ENCODE measurements at places on chromosomes 11 and 22.

GRCh38 chr11:29562183-29562582 is 454.6 kb downstream of the KCNA4 start:
- DNase-seq = no peak

DNA sequence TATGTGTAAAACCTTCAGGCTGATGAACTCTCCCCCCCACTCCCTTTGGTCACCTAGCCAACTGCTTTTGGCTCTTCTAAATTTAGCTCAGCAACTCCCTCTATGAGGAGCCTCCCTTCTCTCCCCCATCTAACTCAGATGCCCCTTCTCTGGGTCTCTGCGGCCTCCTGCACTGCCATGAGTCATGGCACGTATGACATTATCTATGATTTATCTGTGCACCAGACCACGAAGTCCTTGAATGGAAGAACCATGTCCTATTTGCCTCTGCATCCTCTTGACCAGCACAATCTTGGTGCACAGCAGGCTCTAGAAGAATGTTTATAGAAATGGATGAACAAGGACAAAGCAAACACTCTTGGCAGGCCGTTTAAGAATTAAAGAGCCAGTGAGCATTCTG is 46.0 kb downstream of the RPL27A start:
- no peak for DNase-seq

GRCh38 chr22:38110008-38110862 is at the start of gene BAIAP2L2:
TSS of gene BAIAP2L2 (minus strand) at chr22:38110684. CDS start at chr22:38110525, 159 bp downstream.
- no peak for DNase-seq

- no peak for DNase-seq
These were observed 379.1 kb downstream of the MN1 start for GRCh38 chr22:27422442-27422841.

GRCh38 chr11:71452199-71453036 is 585 bp upstream of the NADSYN1 start:
- DNase-seq = peak; percentile 33

DNA sequence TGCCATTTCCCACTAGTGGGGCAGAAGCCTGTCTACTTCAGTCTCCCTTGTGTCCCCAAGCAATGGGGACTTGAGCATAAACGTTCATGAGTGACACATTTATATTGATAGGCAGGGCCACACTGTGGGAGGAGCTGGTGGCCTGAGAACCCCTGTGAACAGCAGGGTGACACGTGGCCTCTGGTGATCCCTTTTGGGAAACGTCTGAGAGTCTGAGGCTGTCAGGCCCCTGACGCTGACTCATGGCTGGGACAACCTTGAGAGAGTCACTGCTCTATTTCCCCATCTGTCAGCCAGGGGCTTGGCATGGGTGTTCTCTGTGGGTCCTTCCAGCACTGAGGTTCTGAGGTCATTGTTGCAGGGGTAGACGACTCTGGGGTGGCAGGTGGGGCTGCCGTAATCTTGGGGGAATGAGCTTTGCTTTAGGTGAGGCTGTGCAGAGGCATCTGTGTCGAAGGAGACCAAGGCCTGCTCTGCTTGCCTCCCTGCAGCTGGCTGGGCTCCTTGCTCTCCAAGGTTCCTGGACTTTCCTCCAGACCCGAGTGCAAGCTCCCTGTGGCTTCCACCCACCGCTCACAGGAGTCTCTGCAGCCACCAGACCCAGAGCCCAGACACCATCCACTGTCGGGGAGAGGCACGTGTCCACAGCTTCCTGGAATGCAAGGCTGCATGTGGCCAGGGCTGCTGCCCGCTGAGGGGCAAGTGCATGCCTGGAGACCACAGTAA is 54.7 kb downstream of the SMIM38 start:
- DNase-seq = no peak

DNA sequence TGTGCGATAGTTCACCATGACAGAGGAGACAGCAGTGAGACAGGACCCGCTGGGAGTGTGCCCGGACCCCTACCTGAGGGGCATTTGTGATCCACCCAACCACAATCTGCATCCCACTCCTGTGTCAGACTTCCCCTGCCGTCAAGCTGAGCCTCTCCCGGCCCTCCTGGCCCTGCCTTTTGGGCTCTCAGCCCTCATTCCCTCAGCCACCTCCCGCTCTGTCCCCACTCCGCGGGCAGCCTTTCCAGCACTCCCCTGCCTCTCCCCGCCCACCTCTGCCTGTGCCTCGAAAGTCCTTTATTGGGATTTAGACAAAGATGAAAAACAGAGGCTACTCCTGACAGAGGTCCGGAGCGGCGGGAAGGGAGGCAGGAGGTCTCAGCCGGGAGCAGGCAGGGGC is 4.2 kb downstream of the NFAM1 start:
- no peak for DNase-seq

DNA sequence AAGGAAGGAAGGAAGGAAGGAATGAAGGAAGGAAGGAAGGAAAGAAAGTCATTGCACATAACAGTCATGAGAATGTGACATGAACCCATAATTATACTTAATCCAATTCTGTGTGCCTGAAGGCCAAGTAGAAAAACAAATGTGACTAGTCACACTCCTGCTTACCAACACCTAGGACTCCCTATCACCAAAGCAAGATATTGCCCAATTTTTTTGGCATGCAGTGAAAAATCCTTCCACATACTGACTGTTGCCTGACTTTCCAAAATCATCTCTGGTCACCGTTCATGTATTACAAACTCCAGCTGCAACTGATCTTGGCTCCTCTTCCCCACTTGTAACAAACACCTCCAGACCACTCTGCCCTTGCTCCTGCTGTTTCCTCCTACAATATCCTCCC is 516.8 kb downstream of the OPCML start:
- DNase-seq = no peak

DNA sequence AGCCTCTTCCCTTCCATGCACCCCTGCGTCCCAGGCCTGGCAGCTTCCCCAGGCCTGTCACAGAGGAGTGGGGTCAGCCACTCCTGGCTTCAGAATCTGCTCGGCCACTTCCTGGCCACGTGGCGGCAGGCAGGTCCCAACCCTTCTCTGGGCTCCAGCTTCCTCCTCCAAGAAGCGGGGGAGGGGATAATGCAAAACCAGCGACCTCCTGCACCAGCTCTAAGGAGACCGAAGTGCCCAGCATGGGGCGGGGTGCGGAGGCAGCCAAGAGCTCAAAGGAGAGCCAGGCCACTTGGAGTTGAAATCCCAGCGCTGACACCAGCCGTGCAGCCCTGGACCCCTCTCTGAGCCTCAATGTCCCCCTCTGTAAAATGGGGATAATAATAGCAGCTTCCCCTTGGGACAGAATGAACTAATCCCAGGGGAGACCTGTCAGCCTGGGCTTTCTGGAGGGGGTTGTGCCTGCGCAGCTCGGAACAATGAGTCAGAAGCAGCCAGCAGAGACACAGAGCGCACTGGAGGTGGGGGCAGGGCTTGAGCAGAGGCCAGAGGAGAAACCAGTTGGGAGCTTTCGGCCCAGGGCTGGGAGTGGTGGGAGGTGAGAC is 22.8 kb upstream of the PICK1 start:
- DNase-seq = peak; percentile 57
